Esophagus muscularis mucosa (tissue), 4 donors: ENCODE measurements at places on chromosomes 16 and 17. TPM values are rescaled to one million over a fixed set of nuclear protein-coding genes. Genes with fewer than 3 reads are reported as not detected.

GRCh38 chr17:63407741-63408330 is 38.3 kb downstream of the CYB561 start:
- DNase-seq: no peak
- H3K36me3 ChIP-seq: peaks cover 14% of the 10 kb centered on the region
- no peaks in the 10 kb centered on the region for H3K4me1 ChIP-seq
- H3K4me3 ChIP-seq: no peak overlapping the region

DNA sequence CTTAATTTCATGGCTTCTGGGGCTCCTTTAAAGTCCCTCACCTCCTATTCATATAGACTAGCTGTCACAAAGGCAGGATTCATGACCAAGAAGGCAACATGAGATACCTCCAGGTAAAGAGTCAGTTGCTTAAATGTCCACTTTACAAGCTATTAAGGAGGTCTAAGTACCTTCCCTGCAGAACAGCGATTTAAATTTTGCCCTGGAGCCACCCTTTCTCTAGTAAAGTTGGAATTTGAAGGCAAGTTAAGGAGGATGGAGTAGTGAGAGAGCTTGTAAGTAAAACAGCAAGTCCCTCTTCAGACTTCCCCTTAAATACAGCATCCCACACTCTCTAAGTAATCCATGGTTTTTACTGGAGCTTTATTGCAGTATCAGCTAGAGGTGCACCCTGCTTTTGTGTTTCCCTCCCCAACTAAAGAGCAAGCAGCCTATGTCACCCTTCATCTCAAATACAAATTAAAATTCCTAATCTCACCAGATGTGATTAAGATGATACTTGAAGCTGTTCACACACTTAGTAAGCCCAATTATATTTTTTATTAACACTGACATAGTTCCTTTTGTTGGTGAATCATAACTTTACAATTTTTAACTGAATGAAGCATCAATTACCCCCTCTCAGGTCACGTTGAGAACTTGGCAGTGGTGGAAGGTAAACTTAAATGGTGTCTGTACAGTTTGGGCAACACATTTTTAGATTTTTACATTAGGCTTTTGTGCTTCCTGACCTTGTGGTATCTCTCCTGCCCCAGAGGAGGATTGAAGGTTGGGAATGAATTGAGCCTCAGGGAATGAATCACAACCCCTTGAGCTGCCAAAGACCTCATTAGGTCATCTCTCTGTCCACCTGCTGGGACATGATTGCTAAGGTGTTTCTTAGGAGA is 108.9 kb downstream of the TANGO6 start:
- H3K4me3 ChIP-seq: no peak overlapping the region
- no peak overlapping the region for H3K27ac ChIP-seq
- no peaks in the 10 kb centered on the region for H3K36me3 ChIP-seq
- H3K27me3 ChIP-seq: no peaks in the 10 kb centered on the region
- no peak for DNase-seq

The NUPR1 gene
- total RNA-seq: 66.1 TPM

- H3K27me3 ChIP-seq: no peaks in the 10 kb centered on the region
- no peak overlapping the region for H3K4me3 ChIP-seq
- no peaks in the 10 kb centered on the region for H3K36me3 ChIP-seq
- H3K4me1 ChIP-seq: no peaks in the 10 kb centered on the region
- DNase-seq: no peak
These were observed 6.7 kb upstream of the ABCA9 start for GRCh38 chr17:69067274-69068047.

The BFAR gene
- total RNA-seq: 54.0 TPM

DNA sequence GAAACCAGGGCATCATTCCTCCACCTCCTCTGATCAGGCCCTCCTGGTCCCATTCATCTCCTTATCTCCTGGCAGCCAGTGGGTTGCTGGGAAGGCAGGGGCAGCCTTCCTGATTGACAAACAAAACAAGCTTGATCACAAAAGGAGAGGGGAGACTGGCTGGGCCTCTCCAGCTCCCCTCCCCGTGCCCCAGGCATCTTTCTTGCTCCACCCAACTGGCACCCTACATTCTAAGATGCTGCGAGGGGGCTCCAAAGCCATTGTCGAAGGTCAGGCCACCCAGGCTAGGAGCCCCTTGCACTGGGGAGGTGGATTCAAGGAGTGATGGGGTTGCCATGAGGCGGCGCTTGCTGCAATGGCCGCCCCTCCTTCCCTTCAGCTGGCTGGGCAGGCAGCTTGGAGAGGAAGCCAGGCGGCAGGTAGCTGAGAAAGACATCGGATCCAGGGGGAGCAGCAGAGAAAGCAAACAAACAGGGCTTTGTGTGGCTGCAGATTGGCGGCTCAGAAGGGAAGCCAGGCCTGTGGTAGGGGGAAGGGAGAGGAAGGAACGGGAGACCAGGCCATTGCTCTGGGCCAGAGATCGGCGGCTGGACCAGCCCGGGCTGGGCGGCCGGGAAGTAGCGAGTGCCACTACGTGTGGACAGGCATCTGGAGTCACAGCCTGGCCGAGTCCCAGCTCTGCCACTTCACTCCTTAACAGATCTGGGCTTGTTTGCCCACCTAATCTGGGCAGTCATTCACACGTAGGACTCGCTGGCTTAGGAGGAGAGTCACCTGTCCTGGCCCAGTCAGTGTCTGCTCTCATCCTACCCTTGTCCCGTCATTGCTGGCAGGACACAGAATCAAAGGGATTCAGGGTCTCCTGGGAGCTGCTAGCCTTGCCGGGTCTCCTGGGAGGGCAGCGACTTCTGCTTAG is 12.3 kb downstream of the RAI1 start:
- peak overlapping the region; percentile 64 for H3K4me3 ChIP-seq
- H3K36me3 ChIP-seq: no peaks in the 10 kb centered on the region
- H3K27me3 ChIP-seq: no peaks in the 10 kb centered on the region
- H3K27ac ChIP-seq: peak overlapping the region; percentile 95

The CCL16 gene
- total RNA-seq: 0.42 TPM

The AIPL1 gene
- total RNA-seq: not detected

DNA sequence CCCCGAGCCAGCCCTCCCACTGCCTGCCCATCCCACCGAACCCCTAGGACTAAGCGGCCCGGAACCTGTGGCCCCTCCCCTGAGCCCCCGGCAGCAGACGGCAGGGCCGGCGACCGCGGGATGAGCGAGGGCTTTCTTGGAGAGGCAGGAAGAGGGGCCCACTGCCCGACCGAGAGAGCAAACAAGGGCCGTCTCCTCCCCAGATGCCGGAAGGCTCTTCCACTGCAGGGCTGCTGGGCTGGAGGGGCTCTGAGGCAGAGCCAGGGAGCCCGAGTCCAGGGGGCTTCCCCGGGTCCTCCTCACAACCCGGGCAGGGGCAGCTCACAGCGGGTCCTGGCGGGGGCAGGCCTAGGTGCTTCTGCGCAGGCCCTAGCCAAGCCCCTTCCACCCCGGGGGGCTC is 2.9 kb downstream of the PERCC1 start:
- peaks cover 16% of the 10 kb centered on the region for H3K36me3 ChIP-seq
- no peak for DNase-seq
- no peak overlapping the region for H3K4me3 ChIP-seq
- H3K4me1 ChIP-seq: peaks cover under 1% of the 10 kb centered on the region
- no peak overlapping the region for H3K27ac ChIP-seq
- H3K27me3 ChIP-seq: no peaks in the 10 kb centered on the region

DNA sequence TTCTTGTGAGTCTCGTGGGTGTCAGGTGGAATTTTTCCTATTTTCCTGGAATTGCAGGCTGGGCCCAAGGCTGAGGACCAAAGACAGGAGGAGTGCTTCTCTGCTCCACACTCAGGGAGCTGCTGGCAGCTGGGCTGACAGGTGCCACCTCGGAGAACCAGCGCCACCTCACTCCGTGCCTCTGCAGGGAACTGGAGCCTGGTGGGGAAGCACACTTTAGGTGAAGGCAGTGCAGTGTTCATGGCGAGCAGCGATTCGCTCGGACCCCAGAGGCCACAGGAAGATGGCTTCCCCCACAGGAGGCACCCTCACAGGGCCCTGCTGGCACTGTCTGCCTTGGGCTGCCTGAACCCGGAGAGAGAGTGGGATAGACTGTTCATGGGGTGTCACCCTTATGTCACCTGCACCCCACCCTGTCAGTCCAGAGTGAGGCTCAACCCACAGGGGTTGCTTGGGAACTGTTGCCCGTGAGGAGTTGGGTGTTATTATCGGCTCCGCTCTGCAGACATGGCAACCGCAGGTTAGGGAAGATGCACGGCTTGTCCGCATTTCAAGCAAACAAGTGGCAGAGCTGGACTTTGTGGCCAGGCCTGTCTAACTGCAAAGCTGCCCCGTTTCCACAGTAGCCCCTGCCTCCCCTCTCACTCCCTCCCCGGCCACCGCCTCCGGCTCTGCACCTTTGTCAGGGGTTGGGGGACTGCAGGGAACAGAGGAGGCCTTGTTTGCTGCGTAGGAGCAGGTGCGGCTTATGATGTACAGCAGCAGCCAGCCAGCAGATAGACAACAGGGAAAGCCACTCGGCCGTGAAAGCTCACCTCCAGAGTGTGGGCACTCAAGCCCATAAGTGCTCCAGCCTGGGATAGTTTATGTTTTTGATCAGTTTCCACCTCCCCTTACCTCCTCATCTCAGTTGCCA is 15.5 kb downstream of the TBC1D24 start:
- no peaks in the 10 kb centered on the region for H3K27me3 ChIP-seq
- peaks cover 4% of the 10 kb centered on the region for H3K36me3 ChIP-seq
- H3K4me3 ChIP-seq: no peak overlapping the region
- no peak overlapping the region for H3K27ac ChIP-seq
- no peak for DNase-seq
- H3K4me1 ChIP-seq: peaks cover 7% of the 10 kb centered on the region

DNA sequence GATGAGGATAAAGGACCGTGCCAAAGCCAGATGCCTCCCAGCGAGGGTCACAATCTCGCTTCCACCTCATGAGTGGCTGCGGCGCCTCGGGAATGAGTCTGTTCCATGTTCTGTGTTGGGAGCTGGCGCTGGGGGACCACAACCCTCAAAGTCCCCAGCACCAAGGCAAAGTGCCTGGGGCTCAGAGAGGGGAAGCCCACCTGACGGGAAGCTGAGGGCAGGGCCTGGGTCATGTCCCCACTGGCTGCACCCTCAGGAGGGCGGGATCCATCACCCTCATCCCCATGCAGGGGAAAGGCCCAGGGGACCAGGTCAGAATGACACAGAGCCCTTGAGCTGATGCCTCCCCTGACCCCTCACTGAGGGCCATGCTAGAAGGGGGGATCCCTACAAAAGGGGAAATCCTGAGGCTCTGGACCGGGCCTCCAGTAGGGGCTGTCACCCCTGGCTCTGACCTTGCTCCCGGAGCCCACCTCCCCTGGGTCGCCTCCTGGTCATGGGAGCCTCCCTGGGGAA is 151.3 kb upstream of the PLCG2 start:
- H3K4me1 ChIP-seq: peaks cover 28% of the 10 kb centered on the region
- H3K36me3 ChIP-seq: no peaks in the 10 kb centered on the region
- H3K4me3 ChIP-seq: no peak overlapping the region
- no peak overlapping the region for H3K27ac ChIP-seq
- DNase-seq: no peak

The ABCC6 gene
- total RNA-seq: 0.17 TPM

GRCh38 chr16:68062910-68063393 is 22.2 kb upstream of the NFATC3 start:
- DNase-seq: no peak
- no peaks in the 10 kb centered on the region for H3K27me3 ChIP-seq
- peaks cover 22% of the 10 kb centered on the region for H3K4me1 ChIP-seq
- peaks cover 11% of the 10 kb centered on the region for H3K36me3 ChIP-seq
- H3K4me3 ChIP-seq: no peak overlapping the region

The GAS7 gene
- 89.1 TPM for total RNA-seq

DNA sequence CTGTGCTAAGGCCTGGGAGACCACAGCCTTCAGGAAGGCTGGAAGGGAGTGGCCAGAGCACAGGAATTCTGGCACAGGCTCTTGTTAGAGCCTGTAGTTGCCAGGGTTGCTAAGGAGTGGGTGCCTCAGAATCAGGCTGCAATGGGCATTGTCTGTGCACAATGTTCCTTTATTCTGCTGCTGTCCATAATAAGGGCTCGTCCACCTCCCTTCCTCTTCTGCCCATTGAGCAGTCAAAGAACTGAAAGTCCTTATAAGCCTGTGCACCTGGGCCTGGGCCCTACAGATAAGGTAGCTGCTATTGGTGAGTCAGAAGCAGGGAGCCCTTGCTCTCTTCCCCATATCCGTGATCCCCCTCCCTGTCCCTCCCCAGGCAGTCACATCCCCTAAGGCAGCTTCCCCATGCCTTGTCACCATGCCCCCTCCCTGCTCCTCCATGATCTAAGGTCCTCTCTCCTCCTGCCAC is 5.4 kb upstream of the CNGB1 start:
- no peak overlapping the region for H3K27ac ChIP-seq
- H3K27me3 ChIP-seq: no peaks in the 10 kb centered on the region
- no peaks in the 10 kb centered on the region for H3K36me3 ChIP-seq
- DNase-seq: no peak
- H3K4me1 ChIP-seq: no peaks in the 10 kb centered on the region
- H3K4me3 ChIP-seq: no peak overlapping the region

The ENPP7 gene
- total RNA-seq: not detected

GRCh38 chr17:82056729-82057621 is 5.3 kb downstream of the GPS1 start:
- H3K27me3 ChIP-seq: no peaks in the 10 kb centered on the region
- no peak overlapping the region for H3K4me3 ChIP-seq
- DNase-seq: no peak
- H3K4me1 ChIP-seq: peaks cover 14% of the 10 kb centered on the region

The SNX20 gene
- total RNA-seq: 2.1 TPM

The SEPTIN1 gene
- total RNA-seq: 2.5 TPM

DNA sequence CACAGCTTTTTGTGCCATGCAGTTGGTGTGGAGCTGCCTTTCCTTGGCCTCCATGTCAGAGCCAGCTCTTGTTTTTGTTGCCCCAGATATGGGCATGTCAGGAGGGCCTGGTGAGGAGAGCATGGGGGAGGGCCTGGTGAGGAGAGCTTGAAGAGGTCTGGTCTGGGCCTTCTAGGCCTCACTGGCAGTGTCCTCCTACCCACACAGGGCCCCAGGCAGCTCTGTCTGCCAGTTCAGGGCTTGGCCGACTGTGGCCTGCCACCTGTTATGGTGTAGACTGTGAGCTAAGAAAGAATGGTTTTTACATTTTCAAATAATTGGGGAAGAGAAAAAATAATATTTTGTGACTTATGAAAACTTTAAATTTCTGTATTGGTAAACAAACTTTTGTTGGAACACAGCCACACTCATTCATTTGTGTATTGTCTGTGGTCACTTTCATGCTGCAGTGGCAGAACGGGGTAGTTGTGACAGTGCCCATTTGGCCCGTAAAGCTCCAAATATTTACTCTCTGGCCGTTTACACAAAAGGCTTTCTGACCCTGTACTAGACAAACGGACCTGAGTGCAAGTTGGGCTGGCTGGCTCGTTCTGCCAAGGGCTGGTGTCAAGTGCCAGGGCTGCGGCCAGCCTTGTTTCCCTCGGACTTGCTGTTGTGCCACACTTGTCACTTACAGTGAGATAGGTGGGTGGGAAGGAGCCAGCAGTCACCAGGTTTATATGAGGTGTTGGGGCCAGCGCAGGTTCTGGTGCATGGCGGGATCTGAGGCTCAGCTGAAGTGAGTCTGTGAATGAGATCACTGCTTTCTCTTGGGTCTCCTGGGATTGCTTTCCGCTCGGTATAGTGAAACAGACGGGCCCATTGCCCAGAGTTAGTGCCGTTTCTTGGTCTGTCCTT is 18.2 kb downstream of the PGS1 start:
- DNase-seq: no peak
- H3K36me3 ChIP-seq: peaks cover 62% of the 10 kb centered on the region
- H3K27me3 ChIP-seq: no peaks in the 10 kb centered on the region
- peaks cover 50% of the 10 kb centered on the region for H3K4me1 ChIP-seq
- no peak overlapping the region for H3K4me3 ChIP-seq
